Right renal pelvis (tissue), 4 donors: ENCODE measurements at places on chromosomes 7 and 10. TPM values are rescaled to one million over a fixed set of nuclear protein-coding genes. Genes with fewer than 3 reads are reported as not detected.

DNA sequence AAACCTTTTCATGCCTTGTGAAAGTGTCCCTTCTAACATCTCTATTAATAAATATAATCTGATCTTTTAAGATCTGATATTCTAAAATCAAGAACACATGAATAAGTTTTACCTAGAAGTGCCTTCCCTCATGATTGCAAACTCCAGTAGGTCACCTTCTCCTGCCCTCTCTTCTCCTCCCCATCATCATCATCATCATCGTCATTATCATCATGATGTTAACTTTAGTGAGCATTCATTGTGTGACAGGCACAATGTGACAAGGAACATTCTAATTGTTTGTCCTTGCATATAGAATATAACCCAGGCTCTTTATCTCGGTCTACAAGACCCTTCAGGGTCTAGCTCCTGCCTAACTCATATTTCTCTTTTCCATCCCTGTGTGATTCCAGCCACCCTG, 51.7 kb downstream of the CUBN start:
- DNase-seq = no peak

The ETV1 gene
- polyA plus RNA-seq = 41.6 TPM

The XRCC2 gene
- polyA plus RNA-seq = 7.4 TPM

DNA sequence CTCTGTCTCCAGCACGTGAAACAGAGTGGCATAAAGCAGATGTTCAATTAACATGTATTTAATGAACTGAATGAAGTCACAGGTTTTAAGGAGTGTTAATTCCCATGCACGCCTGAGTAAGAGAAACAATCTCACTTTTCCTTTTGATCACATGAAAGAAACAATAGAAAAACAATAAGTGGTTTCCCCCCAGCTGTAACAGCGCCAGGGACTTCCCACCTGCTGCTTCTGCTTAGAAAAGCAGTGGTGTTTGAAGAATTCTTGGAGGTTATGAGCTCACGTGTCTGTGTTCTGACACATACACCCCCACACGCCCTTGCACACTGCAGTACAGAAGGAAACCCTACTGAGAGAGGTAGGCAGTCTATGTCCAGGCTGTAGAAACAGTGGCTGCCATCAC, 51.3 kb upstream of the FRMD4A start:
- no peak for DNase-seq

DNA sequence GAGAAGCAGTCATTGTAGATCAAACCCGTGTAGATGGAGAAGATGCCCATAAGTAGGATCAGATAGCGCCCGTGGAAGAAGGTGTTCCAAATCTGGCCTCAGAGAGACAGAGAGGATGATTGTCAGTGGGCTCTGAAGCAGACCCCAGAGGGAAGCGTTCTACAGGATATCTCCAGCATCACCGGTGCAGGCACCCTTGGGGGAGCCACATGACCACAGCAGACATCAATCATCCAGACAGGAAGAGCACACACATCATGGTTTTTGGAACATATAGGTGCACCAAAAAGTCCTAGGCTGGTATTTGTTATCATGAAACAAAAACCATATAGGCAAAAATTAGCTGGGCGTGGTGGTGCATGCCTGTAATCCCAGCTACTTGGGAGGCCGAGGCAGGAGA, 44.0 kb upstream of the SVOPL start:
- no peak for DNase-seq

- no peak for DNase-seq
Measured at GRCh38 chr10:114239994-114240345, 916 bp downstream of the VWA2 start.

DNA sequence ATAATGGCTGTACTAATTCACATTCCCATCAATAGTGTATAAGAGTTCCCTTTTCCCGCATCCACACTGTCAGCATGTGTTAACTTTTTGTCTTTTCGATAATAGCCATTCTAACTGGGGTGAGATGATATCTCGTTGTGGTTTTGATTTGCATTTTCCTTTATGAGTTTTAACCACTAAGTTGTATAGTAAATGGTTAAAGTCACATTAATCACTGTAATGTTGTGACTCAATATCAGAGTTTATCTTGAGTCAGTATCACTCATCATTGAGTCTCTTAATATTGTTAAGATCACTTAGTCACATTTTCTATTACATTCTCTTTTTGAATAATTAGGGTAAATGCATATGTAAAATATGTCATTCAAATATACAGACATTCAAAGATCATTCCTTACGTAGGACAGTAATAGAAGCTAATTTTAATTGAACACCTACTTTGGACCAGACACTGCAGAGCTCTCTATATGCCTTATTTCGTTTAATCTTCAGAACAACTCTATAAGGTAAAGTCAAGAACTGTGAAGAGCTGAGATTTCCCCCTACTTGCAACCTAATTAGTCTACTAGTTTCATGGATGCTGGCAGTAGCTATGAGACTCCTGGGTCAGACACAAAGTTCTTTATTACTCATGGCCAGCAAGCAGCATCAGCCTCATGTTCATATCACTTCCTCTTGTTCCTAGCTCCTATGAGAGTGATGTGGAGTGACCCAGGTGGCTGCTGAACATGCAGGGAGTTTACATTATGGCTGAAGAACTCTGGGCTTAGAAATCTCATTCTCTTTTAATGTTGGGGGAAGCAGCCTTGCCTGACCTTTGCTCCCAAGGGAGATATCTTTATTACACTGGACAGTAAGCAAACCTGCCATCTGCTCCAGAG, 30.5 kb downstream of the CREB5 start:
- no peak for DNase-seq

The SPDYE8 gene
- polyA plus RNA-seq = 0.29 TPM

DNA sequence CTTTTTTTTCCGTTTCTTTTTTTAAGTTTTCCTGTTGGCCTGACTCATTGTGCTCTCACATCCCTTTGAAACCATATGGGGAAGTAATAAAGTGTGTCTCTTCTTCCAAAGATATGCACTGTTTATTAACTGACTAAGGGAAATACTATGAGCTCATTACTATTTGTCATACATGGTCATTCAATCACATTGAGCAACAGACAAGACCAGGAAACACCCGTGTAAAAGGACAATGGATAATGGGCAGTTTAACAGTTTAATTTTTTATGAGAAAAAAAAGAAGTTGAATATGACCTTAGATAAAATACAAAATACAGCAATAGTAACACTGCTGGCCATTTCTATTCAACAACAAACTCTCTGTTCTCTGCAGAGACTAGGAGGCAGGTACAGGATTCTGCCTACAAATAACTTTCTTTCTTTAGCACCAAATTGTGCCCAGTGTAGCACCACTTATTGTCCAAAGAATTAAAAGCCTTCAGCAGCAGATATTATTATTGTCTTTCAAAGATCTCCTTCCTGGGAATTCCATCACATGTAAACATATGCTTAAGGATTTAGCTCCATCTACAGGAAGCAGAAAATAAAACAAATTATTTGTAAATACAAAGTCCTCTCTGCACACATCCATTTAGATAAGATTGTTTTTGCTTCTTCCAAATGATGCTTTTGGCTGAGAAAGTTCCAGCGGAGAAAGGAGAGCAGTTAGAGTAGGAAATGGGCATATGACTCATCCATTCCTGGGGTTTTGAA, 55.0 kb upstream of the AKR1E2 start:
- no peak for DNase-seq

DNA sequence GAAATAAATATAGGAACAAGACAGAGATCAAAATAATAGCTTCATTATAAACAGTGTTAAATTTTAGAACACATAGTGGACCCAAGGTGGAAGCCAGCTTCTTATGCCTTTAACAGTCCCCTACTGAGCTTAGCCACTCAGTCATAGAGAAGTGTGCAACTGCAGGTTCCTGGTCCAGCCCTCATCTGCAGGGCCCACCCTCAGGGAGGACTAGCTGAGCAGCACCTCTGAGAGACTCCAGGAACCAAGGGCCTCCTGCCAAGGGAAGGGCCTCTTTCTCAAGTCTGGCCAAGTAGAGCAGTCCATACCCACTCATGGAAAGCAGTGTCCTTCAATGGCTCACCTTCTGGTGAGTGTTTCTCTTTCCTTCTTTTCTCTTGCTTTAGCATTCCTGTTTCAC, 173.7 kb upstream of the PRPS1L1 start:
- DNase-seq = no peak

DNA sequence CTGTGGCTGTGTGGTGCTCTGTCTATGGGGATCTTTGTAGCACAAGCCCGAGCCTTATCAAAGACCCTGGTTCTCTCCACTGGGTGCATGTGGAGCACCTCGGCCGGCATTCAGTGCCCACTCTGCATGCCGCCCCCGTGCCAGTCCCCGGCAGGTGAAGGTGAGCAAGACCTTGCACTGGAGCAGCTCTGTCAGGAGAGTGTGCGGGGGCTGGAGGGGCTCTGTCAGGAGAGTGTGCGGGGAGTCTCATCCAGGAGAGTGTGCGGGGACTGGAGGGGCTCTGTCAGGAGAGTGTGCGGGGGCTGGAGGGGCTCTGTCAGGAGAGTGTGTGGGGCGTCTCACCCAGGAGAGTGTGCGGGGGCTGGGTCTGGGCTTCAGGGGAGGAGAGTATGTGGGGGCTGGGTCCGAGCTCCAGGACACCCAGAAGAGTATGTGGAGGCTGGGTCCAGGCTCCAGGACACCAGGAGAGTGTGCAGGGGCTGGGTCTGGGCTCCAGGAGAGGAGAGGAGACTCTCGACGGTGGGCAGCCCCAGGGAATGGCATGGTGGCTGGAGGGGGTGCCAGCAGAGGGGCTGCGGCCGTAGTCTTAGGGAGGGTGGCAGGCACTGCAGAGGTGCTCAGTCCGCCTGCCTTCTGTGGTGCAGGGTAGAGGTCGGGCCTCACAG, 40.8 kb downstream of the INPP5A start:
- no peak for DNase-seq

DNA sequence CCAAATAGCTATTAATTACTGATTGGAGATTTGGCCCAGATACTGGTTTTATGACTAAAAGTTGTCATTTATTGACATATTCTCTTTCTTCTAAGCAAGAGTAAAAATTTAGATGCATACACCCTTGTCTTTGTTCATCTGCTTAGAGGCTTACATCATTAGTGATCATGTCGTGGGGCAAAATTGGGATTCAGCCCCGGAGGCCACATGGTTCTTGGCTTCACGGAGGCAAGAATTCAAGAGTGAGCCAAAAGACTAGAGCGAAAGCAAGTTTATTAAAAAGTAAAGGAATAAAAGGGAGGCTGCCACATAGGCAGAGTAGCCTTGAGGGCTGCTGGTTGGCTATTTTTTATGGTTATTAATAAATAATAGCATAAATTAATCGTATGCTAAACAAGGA, 41.1 kb downstream of the MINPP1 start:
- DNase-seq = no peak

DNA sequence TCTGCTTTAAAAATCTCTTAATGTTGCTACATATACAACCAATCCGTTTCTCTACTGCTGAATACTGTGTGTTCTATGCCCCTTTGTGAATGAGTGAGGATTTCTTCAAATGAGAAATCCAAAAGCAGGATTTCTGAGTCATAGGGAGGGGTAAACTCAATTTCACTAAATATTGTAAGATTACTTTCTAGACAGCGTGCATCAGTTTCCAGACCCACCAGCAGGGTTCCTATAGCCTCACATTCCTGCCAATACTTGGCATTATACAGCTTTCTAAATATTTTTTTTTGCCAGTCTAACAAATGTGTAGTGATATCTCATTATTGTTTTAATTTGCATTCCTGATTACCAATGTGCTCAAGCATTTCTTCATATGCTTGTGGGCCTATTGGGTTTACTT, 35.5 kb downstream of the GPR158 start:
- DNase-seq = no peak

- DNase-seq = no peak
Measured at GRCh38 chr10:7391748-7392147, 19.1 kb downstream of the SFMBT2 start.

DNA sequence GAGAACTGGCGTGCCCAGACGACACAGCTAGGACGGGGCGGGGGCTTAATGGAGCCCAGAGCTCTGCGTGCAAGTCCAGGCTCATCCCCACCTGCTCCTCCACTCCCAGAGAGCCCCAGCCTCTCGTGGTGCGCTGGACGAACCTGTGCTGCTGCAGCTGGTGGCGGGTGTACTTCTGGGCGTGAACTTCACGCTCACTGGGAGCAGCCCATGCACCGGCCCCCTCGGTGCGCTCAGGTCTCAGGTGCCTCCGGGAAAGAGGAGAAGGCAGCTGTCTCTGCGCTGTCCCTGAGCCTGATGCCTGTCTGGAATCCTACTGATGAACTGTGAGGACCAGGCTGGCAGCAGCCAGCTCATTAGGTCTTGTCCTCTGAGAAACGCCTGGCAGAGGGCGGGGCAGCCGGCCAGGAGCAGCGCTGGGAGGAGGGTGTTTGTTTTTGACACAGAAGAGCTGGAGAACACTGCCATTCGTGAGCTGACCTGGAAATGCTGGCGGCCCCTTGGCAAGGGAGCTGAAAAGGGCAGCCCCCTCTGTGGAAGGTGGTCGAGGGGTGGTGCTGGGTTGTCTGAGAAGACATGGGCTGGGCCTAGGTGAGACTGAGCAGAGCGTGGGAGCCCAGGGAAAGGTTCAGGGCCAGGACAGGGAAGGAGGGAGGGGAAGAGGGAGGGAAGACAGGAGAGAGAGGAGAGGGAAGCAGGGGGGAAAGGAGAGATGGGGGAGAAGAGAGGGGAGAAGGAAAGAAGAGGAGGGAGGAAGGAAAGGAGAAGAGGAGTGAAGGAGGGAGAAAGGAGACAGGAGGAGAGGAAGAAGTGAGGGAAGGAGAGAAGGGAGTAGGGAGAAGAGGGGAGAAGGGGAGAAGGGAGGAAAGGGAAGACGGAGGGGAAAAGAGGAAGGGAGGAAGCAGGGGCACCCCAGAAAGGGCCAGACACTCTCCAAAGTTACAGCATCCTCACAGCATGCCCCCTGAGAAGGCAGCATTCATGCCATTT, 53.5 kb upstream of the TNS3 start:
- no peak for DNase-seq

DNA sequence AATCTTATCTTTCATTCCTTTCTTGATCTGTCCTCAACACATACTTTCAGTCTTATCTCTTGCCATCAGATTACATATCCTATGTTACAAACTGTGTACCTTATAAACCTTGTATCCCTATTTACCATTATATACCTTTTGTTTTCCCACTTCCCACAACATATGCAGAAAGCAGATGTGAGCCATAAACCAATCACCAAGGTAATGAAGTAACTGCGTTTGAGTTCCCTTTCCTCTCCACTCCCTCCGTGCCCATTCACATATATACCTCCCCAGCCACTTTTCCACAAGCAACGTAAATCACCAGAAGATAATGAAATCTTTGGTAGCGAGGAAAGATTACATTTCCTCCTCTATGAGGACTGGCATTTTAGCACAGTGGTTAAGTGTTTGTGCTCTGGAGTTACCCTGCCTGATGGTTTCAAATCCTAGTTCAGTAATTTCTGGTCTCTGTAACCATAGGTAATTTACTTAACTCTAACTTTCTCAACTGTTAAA, 55.5 kb upstream of the PHF14 start:
- no peak for DNase-seq
